ENCODE measurements at places on chromosomes 2 and 18.

DNA sequence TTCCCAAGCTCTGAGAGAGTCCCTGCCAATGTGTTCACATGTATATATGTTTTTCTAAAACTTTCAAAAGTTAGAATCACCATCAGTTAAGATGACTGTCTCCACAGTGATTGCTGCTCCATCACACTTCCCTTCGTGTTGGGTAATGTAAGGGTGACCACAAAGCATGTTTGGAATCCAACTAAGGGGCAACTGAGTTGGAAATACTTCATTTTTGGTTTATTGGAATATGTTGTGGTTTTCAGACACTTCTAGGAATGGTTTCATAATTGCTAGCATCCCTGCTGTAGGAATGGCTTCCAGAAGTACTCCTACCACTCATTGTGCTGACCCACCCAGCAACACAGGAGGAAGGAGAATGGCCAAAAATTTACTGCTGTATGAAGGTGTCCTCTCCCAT is 212.5 kb upstream of the GULP1 start:
- no peak for DNase-seq

- no peak for DNase-seq
These were observed 471.9 kb upstream of the HS6ST1 start for GRCh38 chr2:128790541-128791001.

GRCh38 chr2:236965021-236965840 is 120.5 kb upstream of the COPS8 start:
- no peak for DNase-seq

GRCh38 chr2:32760628-32761027 is 132.8 kb downstream of the TTC27 start:
- DNase-seq = no peak

DNA sequence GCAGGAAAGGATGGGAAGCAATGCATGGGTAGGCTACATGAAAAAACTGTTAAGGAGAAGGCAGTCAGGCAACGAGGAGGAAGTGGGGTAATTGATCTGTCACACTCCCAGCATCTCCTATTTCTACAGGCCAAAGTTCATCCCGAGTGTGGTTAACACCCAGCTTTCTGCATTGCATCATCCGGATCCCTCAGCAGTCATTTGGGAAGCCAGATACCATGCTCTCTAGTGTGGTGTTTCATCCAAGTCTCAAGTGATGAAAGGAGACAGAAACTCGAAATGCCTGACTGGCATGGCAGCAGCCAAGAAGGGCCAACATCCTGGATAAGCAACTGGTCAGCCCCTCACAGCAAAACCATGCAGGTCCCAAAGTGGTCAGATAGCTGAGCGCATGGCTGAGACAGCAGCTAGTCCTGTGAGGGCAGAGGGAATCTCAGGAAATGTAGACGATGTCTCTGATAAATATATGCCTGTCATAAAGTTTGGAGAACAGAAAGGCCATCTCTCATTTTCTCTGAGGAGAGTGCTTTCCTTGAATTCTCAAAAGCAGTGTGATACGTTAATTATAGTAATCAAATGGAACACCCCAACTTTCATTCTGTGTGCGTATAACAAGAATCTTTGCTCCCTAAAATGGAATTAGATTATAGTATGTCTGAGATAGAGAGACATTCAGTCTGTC is 24.8 kb upstream of the HNRNPA3 start:
- no peak for DNase-seq

DNA sequence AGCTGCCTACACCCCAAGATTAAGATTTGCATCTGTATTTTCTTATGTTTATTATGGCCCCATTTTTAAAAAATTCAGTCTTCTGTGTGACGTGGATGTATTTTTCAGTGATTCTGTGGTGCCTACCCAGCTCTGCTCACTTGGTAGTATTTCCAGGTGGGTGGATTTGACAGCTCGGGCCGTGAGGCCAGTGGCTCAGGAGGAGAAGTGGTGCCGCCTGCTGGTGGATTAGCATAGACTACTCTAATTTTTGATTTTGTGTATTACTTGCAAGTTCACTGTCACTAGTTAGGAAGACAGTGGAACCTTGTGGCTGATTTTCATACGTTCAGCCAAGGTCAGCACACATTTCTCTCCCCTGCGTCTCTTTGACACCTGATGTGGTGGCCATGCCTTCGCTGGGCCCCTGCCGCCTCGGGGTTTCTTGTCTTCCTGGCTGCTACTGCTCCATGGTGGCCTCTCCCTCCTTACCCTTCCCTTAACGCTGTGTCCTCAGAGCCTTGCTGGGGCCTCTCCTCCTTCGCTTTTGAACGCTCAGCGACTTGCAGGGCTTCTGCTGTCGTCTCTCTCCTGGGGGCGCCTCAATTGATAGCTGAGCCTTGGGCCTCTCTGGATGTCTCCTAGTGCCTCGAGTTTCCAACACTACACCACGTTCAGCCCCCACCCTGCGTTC is 89.4 kb downstream of the DGKD start:
- peak; percentile 63 for DNase-seq

DNA sequence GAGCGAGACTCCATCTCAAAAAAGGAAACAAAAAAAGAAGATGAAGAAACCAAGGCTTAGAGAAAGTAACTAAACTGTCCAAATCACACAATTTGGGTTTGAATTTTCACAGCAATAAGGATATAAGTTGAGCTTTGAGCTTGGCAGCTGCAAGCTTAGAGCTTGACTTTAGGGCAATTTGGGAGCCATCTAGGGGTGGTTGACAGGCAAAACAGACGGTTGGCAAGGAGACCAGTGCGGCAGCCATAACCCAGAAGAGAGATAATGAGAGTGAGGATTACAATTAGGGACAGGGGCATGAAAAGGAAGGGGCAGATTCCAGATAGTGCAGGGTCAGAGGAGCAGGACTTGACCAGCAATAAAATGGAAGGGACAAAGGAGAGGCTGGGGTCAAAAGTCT is 382.2 kb upstream of the HNRNPA3 start:
- no peak for DNase-seq

GRCh38 chr2:136055929-136056688 is 61.8 kb downstream of the CXCR4 start:
- no peak for DNase-seq

DNA sequence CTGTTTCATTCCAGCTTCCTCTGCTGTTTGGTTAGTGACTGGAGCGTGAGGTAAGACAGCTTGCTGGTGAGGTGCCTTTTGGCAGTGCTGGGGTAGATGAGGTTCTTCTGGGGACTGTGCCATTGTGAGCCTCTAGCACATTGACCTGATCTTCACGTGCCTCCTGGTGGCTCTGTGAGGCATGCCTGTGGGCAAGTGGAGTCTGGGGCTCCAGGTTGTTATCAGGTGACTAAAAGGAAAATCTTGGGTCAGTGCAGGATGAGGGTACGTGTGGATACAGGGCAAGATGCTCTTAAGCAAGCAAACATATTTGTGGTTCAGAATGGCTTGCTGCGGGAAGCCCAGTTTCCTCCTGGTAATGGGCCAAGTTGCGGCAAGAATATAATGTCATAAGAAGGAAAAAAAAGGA is 75.4 kb downstream of the FHOD3 start:
- DNase-seq = no peak

- no peak for DNase-seq
These were observed 83.1 kb upstream of the BZW1 start for GRCh38 chr2:200728630-200729029.

GRCh38 chr2:23114299-23114698 is 270.7 kb upstream of the KLHL29 start:
- no peak for DNase-seq

DNA sequence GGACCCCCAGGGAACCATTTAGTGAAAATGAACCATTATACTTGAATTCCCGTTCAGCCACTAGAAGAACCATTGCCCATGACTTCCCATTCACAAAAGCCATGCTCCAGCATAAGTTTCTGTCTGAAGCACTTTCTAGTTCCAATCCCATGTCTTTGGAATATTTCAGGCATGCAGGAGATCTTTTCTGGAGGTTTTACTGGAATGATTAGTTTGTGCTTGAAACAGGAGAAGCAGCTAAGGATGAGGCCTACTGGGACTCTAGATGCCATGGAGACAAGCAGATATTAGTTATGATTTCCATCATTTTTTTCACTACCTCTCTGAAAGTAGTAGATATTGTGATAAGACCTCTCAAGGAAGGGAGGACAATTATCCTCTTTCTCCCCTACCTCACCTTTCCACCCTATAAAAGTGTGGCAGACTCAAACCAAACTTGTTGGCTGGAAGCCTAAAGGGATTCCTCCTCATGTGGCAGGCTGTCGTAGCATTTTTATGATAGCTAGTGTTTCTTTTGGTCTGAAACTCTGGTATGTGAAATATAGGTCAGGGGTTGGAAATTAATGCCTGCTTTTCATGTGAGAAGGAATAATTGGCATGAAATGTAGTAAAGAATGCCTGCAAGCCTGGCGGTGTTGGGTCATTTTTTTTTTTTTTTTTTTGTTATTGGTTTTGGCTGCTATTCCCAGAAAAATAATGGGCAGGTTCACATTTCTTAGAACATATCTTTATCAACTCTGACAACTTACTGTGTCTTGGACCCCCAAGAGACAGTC is 29.3 kb upstream of the MMADHC start:
- DNase-seq = no peak

DNA sequence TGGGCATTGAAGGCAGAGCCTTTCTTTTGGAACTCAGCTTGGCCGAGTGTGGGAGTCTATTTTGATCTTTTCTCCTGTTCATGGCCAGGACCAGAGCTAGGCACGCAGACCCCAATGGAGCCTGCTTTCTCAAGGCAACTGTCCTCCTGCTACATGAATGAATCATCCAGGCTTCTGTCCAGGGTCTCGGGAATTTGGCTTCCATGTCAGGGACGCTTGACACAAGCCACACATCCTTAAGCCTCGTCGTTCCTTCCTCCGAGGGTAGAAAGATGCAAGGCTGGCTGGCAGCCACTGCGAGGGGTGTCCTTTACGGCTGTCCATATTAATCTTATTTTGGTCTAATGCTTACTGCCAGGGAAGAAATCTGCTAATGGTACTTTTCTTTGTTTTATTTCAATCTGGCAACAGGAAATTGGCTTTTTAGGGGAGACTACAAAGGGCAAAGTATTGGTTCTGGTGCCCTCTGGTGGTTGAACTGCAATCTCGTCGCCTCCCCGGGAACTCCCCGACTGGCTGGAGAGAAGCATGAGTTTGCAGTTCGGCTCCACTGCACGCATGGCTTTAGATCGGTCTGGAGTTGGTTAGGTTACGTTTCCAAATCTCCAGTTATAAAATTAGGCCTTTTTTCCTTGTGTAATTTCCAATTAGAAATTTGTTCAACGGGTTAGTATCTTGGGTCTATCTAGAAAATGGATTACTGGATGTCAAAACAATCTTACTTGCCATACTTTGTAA is 135.2 kb downstream of the ALPK2 start:
- DNase-seq = peak; percentile 45

DNA sequence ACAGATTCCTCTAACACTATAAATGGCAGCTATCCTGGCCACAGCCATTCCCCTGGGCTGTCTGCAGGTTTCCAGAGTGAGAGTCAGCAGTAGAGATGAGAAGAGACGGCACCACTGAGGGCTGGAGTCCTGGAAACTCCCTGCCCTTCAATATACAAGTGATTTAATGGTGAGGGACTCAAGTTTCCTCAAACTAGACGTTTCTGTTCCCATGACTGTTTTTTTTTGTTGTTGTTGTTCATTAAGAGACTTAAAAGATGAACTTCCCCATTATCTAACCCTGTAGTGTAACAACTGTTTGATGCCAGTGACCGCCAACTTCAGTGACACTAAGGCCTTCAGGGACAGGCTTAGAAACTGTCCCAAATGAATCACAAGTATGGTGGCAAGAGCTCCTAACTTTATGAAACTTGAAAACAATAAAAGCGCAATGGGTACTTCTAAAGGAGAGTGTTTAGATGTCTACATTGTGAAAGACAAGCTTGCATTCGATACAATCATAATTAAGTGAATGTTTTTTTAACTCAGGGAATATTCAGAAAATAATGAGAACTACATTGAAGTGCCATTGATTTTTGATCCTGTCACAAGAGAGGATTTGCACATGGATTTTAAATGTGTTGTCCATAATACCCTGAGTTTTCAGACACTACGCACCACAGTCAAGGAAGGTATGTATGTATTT is 34.0 kb downstream of the IL1R2 start:
- DNase-seq = no peak

DNA sequence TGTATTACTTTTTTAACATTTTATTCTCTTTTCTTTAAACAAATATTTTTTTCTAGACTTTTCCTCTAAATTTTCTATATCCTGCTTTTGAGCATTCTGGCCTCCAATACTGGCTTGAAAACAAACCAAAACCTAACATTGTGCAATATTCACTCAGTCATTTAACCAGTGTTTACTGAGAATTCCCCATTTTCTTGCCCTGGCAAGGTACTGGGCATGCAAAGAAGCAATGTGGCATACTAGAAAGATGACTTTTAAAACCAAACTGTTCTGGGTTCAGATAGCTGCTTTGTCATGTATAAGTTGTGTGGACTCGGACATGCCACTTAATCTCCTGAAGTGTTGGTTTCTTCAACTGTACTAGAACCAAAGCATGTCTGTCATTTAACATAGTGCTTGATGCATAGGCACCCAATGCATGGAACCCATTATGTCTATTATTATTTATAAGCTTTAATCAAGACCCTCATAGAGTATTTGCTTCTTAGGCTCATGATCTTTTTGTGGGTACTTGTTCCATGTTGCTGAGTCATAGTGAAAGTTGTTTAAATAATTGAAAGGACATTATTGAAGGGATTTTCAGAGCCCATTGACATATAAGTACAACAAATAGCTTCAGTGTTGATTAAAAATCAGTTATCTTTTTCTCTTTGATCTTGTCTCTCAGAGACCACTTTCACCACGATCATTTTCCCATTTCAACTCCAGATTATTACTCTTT is 185.4 kb upstream of the OSR1 start:
- DNase-seq = no peak

DNA sequence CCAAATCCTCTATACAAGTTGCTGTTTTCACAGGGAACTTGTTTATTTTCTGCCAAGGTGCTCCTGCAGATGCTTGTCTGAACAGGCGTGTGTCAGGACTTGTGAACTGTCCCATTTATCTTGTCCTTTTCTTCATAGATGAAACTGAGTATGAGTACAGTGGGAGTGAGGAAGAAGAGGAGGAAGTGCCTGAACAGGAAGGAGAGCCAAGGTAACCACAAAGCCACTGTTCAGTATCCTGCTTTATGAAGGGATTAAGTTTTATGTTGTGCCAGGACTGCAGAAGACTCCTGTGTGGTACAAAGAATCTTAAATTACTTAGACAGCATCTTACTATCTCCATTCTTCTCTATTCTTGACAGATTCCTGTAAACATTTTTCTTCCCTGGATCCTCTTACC is 145.0 kb downstream of the MAP4K4 start:
- DNase-seq = no peak

- DNase-seq = no peak
These were observed 264.1 kb downstream of the HDAC4 start for GRCh38 chr2:239136762-239137161.

GRCh38 chr18:5895876-5896740 is 786 bp upstream of the TMEM200C start:
- DNase-seq = no peak
